HL-60 (cell line): ENCODE measurements at places on chromosomes 12 and 14.

DNA sequence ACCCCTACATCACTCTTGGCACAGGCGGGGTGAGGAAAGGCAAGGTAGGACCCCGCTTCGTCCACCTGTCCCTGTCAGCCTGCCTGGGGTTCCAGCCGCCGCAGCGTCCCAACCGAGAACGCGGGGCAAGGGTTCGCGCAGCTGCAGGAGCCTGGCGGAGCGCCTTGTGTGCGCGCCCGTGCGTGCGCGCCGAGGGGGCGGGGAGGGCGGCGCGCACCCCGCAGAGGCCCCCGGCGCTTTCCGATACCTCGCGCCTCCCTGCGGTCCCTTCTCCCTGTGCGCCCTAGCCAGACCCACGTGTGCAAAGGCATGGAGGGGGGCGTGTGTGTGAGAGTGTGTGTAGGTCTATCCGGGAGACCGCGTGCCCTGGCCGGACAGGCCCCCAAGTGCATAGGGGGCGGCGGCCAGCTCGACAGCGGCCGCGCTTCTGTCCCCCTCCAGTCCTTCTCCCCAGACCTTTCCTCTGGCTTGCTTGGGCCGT lies 122.4 kb downstream of the TSPAN9 start:
- no peak for DNase-seq

- peak; percentile 57 for DNase-seq
Observed at GRCh38 chr14:75063491-75064204, at the start of gene ACYP1. ACYP1 (minus strand) TSS chr14:75064024; CDS start chr14:75063553, 471 bp downstream.

GRCh38 chr14:103630364-103631108 lies 1.5 kb downstream of the KLC1 start:
- no peak for DNase-seq

DNA sequence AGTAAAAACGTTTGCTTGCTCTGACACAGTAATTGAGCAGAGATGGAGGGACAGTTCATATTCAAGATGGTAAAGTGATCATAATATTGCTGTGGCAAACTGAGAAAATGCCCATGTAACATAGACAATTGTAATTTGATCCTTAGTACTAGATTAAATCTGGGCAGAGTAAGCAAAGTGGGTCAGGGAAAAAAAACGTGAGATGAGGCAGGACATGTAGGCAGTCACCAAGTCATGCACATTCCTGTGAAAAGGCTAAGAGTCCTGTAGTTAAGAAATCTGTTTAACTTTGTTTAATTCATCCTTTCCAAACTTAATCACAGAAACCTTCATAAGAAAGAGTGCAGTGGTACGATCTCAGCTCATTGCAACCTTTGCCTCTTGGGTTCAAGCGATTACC lies 16.1 kb downstream of the BTBD7 start:
- DNase-seq, result no peak

DNA sequence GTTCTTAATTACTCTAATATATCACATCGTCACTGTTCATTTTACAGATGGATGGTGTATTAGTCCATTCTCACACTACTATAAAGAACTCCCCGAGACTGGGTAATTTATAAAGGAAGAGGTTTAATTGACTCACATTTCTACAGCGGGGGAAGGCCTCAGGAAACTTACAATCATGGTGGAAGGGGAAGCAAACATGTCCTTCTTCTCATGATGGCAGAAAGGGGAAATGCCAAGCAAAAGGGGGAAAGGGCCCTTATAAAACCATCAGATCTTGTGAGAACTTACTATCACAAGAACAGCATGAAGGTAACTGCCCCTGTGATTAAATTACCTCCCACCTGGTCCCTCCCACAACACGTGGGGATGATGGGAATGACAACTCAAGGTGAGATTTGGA lies 6.5 kb downstream of the TMBIM4 start:
- DNase-seq, result no peak

DNA sequence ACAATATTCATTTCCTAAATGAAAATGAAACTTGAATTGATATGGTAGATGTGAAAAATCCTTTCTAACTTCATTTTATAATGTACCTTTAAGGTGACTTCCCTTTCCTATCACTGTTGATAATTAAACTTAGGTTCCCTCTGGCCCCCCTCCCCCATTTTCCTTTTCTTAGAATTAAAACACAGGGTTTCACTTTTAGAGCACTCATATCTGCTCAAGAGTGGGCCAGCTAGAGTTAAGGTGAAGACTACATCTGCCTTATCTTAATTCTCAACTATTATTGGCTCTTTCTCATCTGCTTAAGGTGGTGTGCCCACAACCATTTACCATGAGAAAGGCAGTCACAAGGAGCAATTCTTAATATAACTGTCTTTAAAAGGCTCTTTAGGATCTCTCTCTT lies 49.7 kb downstream of the LIN52 start:
- DNase-seq, result no peak

DNA sequence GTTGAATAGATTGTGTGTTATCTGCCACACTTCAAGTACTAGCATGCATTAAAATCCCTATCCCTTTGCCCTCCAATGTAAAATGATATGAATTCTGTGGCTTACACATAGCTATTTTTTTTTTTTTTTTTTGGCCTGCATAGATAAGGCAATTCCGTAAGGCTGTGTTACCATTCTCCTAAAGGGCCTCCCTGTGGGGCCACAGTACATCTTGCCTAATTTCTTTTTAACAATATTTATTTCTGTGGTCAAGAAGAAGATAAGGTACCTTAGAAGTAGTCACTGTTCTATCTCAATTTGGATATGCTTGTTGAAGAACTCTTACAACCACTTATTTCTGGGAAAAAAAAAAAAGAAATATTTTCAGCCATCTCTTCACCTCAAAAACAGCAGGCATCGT lies 19.8 kb downstream of the FLRT2 start:
- no peak for DNase-seq

- DNase-seq, result no peak
Observed at GRCh38 chr12:2306735-2307134, 253.9 kb downstream of the CACNA1C start.

DNA sequence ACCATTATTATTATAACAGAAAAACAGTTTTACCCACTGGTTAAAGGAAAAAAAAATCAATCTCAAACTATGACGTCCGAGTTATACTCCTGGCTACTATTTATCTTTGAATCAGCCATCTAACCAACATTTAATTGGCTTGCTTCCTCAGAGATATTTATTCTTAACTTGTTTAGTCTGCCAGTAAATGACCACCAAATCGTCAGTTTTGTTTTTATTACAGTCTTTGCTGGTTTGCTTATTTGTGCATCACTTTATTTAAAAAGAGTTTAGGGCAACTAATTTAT lies 71.2 kb downstream of the RASSF8 start:
- no peak for DNase-seq

DNA sequence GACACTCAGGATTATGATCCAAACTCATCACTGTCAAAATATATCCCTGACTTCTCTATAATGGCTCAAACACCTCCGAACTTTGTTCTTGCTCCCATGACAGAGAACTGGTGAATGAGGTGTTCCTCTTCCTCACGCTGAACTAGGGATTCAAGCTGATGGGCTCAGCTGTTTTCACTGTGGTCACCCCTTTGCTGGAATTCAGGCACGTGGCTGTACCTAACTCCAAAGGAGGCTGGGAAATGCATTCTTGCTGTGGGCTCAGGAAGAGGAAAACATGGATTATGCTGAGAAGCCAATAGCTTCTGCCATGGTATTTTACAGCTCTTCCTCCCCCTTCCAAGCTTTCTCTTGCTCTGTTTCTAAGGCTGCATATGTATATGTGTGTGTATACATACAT lies 43.9 kb downstream of the STXBP6 start:
- DNase-seq, result no peak

DNA sequence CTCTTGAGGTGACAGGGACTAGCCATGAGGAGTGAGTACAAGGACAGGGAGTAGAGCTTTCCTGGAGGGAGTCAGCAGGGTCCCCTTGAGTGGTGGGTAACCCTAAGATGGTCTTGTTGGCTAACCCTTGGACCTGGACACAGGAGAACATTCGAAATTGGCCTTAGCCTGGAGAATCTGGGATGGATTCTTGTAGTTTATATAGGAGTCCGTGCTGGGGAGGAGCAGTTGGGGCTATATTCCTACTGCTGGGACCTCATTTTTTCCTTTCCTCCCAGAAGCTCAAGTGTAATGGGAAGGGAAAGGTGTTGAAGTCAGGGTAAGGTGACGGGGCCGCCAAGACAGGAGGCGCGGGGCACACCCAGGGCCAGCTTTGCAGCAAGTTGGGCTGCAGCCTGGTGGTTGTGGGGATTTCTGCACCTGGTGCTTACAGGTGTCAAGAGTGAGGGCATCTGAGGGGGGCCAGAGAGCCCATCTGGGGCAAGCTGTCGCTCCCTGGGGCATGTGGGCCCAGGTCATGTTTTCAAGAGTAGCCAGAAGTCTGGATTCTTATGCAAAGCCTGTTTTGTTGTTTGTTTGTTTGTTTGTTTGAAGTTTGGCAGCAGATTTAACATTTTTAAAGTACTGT lies 5.1 kb downstream of the BCL7A start:
- DNase-seq, result no peak

- no peak for DNase-seq
Observed at GRCh38 chr12:78403681-78404080, 460.9 kb upstream of the SYT1 start.

DNA sequence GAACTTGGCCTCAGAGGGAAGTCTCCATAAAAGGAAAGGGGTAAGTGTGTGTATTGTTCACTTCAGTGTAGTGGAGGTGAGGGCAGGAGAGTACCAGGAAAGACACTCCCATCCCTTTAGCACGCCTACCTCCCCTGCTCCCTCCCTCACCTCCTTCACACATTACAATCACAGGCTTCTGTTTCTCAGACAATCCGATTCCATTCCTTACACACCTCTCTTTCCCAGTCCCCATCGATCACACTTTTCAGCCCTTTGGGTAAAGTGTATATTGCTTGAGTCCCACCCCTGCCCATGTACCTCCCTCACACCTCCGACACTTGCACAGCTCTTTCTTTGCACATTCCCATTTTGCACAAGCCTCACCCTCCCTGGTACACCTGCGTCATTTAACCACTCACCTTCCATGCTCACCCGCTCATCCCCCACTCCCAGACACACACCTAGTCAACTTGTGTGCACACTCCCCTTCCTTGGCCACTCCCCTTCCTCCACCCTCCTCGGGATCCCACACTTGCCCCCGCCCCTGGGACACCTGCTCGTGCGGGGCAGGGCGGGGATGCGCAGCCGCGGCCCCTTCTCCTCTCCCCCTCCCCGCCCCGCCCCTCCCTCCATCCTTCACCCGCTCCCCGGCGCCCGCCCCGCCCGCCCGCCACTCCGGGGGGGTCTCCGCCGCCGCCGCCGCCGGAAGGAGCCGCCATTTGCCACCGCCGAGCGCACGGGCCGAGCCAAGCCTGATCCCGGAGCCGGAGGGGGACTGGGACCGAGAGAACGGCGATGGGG lies at the start of gene MARCHF9:
TSS of gene MARCHF9 (plus strand) at position 693 of the 783 bp plus-strand sequence. CDS start 426 bp downstream, outside the sequence.
- DNase-seq, result peak; percentile 63

GRCh38 chr14:71089971-71090370 lies 182.7 kb downstream of the PCNX1 start:
- no peak for DNase-seq

DNA sequence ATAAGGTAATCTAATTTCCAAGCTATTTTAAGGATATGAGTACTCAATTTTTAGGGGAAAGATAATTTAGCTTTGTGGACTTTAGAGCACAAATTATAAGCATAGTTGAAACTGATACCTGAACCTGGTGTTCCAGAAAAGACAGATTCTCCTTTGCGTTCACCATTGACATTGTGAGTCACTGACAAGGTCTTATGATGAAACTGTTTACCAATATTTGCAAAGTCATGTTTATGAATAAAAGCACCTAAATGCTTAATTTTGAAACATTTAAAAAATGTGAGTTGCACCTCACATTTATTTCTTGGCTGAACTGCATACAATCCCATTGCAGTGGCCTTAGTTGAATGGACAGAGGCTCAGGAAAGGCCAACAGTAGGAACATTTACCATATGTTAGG lies 3.9 kb downstream of the BCAT1 start:
- no peak for DNase-seq

DNA sequence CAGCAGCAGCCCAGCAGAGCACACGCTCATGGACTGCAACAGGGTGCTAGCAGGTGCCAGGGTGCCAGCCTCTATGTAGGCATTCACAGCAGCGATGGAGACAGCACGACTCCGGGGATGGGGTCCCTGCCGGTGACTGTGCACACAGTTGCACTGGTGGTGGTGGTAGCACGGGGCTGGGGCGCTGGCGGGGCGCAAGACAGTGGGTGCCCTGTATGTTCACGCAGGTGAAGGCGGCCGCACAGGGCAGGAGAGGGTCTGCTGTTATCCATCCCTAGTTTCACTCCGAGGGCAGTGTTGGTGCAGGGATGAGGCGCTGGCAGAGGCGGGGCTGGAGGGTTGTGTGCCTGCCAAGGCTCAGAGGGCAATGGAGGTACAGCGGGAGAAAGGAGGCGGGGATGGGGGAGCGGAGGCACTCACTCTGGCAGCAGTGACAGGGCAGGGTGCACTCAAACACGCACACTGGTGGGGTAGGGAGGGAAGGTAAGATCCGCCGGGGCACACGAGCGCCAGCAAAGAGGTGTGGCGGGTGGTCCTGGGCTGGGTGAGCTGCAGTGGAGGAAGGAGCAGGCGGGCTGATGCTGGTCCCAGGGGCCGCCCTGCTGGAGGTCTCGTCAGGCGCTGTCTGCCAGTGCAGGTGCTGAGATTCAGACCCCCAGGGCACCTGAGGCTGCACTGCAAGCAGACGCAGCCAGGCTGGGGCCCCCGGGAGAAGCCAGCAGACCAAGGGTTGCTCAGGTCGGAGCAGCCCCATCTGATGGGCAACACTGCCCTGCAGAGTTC lies 76.7 kb downstream of the GALC start:
- no peak for DNase-seq

DNA sequence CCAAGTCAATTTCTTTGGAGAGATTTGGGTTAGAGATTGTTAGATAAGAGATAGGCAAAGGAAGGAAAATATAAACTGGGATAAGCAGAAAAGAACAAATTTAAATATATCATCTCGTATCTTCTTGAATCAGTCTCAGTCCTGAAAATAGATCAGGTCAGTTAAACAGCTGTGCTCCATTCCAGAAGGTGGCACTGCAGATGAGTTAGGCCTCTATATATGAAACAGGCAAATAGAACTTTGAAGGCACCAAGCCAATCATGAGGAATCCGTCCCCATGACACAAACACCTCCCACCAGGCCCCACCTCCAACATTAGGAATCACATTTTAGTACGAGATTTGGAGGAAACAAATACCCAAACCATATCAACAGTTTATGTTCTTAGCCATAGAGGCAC lies 605.5 kb upstream of the USP15 start:
- DNase-seq, result no peak
